Tongue (tissue), 3 donors: ENCODE measurements at places on chromosomes 5 and 9.

DNA sequence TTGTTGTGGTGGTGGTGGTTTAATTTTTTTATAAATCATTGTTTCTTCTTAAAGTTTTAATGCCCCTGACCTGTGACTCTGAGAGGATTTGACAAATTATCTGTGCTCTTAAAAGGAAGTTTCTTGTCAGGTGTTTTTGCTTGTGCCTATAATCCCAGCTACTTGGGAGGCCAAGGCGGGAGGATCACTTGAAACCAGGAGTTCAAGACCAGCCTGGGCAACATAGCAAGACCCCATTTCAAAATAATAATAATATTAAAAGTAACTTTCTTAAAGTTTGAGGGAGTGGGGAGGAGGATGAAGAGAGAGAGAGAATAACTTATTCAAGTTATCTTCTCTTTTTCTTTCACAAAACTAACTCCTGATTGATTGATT, 12.2 kb upstream of the ERMP1 start:
- no peak for DNase-seq

- DNase-seq = no peak
Measured at GRCh38 chr9:77038281-77039036, 19.0 kb downstream of the FOXB2 start.

DNA sequence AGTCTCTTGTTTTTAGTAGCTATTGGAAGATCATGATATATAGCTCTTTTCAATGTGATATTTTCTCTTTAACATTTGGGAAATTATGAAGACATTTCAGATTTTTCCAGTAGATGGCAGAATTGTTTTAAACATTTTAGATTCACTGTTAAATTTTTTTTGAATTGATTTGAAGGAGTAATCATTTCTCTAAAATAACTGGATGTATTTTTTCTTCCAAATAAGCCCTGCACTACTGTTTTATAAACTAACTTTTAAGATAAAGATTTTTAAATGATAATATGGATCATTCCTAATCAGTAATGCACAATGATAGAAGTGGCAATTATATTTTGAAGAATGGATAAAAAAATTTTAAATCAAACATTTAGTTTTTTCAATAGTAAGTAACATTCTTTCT, 14.2 kb downstream of the NDUFAF2 start:
- DNase-seq = peak; percentile 57

DNA sequence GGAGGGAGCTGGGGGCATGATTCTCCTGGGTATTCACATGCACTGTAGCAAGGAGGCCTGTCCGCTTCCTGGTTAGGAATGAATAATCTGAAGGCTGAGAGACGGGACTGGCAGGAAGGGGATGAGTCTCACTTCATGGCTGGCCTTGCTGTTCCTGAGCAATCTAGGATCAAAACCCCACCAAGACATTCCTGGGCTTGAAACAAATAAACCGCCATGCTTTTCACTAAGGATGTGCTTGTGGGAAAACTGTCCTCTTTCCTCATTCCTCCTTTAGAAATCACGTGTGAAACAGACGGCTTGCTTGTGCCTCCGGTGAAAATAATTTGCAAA, 132.8 kb downstream of the MACROH2A1 start:
- no peak for DNase-seq

- no peak for DNase-seq
Measured at GRCh38 chr9:74775396-74775795, 112.3 kb downstream of the TRPM6 start.

DNA sequence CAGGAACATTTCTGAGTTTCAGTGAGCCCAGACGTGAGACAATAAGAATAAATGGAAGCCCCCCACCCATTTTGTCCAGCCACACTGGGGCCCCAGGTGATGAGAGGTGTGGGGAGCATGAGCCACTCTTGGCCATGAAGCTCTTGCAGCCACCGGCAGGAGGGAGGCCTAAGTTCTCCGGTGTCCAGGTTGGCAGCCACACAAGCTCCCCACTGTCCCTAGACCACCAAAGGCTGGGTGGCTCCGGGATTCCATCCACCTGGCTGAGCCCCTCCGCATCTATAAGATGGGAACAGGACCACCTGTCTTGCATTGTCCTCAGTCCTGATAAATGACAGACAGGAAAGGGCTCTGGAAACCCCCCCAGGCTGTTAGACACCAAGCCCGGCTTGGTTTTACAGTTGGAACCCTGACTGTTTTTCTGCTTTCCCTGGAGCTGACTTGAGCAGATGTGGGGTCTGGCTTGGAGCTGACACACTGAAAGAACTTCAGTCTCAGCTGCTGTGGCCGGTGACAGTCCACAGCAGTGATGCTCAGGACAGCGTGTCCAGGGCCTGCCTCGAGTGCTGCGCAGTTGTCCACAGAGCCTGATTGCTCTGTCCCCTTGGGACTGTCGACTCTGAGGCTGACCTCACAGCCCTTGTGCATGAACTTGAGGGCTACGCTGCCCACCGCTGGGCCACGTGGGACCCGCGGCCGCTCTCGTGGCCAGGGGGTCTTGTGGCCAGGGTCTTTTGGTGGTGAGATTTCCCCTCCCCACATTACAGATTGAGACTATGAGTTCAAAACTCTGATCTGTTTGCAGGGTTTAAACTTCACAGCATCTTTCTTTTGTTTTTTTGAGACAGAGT, 74.8 kb downstream of the PSMB7 start:
- DNase-seq = peak; percentile 67

GRCh38 chr9:71764463-71764862, 3.9 kb downstream of the CEMIP2 start:
- peak; percentile 65 for DNase-seq
